ENCODE measurements at places on chromosomes 6 and 20.

GRCh38 chr6:54020334-54020733, 90.9 kb upstream of the MLIP start:
- no peak for DNase-seq

DNA sequence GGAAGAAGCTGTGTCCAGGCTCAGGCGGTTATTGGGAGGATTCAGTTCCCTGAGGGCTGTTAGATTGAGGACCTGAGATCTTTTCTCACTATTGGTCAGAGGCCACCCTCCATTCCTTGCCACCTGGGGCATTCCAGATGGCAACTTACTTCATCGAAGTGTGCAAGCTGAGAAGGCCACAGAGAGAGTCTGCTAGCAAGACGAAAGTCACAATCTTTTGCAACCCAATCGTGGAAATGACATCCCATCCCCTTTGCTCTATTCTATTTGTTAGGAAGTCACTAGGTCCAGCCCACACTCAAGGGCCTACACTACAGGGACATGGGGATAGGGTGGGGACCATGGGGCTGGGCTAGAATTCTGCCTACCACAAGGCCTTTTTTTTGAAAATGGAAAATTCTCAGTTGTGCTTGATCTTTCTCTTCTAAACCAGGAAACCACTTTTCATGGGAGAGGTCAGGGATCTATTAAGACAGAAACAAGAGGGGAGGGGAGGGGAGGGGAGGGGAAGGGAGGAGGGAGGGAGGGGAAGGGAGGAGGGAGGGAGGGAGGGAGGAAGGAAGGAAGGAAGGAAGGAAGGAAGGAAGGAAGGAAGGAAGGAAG, 217.2 kb downstream of the BCAS1 start:
- DNase-seq: no peak

- no peak for DNase-seq
These were observed 17.7 kb downstream of the LOC128125822 start for GRCh38 chr6:63589952-63590411.

DNA sequence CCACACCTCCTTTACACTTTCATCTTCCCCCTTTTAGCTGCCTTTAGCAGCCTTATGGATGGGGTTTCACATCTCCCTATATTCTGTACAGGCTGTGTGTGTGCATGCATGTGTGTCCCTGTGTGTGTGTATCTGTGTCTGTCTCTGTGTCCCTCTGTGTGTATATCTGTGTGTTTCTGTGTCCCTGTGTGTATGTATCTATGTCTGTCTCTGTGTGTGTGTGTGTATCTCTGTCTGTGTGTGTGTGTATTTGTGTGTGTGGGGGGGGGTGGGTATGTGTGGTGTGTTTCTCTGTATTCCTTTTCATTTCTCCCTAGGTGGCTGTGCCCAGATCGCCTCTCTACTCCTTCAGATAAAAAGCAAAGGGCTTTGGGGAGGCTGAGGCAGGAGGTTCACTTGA, 52.2 kb upstream of the CD83 start:
- no peak for DNase-seq

DNA sequence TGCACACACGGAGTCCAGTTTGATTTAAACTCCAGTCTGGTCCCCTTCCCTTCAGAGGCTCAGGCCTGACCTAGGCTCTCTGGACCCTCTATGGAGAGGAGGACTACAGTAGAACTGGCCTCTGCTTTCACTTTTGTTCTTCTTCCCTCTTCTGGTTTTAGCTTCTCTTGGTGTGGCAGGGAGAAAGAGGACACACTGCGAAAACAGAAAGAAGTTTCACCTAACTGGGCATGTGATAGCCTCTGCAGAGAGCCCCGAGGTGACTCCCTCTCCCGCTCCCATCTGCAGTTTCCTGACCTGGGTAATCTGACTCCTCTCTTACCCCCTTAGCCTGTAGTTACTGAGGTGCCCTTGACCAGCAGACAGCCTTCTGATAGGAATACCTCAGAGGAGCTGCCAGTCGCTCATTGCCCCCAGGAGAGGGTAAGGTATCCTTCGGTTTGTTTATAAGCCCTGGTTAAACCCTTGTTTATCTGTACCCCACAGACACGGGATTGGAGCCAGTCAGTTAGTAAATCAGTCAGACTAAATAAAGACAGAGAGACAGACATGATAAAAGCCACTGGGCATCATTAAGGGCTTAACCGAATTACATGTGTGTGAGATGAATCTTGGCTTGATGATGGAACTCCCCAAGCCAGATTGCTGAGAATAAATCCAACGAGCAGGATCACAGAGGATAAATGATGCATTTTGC, 12.0 kb upstream of the DTNBP1 start:
- no peak for DNase-seq

- no peak for DNase-seq
These were observed 258.0 kb downstream of the ATXN1 start for GRCh38 chr6:16503241-16503775.

GRCh38 chr6:42493914-42494539, 42.3 kb upstream of the TRERF1 start:
- no peak for DNase-seq

DNA sequence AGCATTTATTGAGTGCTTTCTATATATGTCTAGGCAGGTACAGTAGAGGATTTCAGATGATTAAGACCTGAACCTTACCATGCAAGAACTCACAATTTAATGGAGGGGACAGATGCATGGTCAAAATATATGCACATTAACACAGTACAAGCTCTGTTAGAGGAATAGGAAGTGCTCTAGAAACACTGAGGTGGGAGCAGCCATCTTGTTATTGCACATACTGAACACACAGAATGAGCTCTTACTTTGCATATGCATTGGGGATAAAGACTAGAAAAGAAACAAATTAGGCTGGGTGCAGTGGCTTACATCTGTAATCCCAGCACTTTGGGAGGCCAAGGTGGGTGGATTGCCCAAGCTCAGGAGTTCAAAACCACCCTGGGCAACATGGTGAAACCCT, 438.3 kb downstream of the UTRN start:
- no peak for DNase-seq

GRCh38 chr6:159074876-159075275, 30.1 kb upstream of the TAGAP start:
- no peak for DNase-seq

DNA sequence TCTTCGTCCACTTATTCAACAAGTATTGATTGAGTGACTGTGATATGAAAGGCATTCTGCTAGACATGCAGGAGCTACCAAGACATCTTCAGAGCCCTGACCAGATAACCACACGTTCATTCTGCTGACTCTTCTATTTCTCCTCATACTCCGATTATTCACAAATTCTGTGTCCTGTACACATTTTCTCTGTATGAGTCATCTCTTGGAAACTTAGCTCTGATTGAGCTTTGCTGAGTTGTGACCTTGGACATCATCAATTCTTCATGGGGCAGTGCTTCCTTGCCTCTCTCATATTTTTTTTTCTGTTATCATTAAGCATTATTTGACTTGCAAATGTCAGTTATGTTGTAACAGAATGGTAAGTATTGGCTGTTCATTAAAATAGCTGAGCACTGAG, 351.6 kb upstream of the CNR1 start:
- no peak for DNase-seq

DNA sequence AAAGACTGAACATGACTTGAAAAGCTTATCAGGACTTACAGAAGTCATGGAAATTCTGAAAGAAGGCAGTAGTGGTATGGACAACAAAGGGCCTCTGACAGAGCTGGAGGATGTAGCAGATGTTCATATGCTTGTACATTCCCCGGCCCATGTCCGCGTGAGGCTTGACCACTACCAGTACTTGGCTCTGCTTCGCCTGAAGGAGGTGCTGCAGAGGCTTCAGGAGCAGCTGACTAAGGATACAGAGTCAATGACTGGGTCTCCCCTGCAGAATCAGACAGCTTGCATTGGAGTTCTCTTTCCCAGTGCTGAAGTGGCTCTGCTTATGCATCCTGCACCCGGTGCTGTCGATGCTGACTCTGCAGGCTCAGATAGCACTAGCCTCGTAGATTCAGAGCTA, 29.2 kb downstream of the TAF11 start:
- no peak for DNase-seq

DNA sequence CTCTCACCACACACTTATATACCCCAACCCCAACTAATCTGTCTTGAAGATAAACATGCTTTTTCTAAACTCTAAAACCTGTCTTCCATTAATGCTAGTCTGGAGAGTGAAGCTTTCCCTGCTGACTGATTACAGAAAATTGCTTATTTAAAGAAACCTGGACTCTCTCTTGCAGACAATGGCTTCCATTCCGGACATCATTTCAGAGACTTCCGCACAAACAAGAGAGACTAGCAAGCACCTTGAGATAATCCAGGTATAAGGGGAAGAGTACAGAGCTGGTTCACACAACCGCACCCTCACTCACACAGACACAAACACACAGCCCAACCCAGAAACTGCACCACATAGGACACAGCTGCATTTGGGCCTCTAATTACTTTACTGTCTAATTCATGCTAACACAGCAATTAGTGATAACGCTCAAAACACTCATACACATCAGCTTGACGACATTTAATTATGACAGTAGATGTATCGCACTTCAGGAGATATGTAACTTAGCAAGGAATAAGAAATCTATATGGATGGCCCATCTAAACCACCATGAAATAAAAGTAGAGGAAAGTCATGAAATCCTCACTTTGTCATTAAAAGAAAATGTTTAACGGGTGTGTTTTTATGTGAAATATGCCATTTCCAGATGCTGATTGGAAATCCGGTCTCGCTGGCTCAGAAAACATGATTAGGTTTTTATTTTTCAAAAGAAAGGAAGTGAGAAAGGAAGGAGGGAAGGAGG, 138.1 kb upstream of the JARID2 start:
- no peak for DNase-seq

DNA sequence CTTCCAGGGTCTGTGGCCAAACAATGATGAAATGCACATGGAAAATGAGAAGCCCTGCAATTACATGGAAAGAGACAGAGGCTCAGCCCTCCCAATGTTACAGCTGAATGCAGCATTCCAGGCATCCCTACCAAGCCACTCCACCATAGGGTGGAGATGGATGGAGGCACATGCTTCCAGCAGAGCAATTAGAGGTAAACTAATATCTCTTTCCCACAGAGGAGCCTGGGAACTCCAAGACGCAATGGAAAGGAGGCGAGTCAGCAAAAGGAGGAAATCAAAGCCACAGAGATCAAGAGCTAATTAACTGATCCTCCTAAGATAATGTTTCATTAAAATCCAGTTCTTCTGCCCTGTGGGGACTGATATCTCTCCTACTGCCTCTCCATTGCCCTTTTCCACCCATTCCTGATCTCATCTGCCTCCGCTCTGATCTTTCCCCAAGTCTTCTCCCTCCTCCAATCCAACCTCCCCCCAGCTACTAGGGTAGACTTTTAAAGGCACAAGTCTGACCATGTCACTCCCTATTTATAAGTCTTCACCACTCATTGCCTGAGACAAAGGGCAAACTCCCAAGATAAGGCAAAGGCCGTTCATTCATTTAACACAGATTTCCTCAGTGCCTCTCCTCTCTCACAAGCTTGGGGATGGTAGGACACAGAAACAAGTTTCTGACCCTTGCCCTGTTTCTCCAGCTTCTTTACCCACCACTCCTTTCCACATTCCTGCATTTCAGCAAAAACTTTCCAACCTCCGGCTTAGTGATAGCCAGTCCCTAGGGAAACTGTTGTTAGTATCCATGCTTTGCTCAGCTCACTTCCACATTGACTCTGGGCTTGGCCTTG, 14.3 kb upstream of the KCNB1 start:
- no peak for DNase-seq

DNA sequence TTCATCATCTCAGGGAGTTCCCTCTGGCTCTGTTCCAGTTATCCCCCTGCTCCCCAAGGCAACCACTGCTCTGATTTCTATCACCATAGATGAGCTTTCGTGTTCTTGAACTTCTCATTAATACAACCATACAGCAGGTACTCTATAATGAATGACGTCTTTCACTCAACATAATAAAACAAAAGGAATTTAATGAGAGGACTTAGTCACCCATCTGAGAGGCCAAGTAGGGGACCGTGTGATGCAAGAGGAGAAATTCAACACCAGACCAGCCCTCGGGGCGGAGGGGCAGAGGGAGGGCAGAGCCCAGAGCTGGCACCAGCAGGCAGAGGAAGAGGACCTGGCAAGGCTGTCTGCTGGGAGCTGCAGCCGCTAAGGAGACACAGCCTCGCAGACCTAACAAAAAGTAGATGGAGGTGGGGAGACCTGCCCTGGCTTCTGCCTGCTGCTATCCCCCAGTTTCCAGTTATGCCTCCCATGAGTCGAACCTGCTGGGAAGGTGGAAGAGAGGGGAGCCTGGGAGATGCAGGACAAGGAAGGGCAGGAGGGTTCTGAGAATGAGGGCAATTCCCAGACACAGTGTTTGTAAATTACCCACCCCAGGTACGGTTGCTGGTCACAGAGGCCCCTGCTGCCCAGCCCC, 13.8 kb downstream of the CCN5 start:
- DNase-seq: peak; percentile 79

DNA sequence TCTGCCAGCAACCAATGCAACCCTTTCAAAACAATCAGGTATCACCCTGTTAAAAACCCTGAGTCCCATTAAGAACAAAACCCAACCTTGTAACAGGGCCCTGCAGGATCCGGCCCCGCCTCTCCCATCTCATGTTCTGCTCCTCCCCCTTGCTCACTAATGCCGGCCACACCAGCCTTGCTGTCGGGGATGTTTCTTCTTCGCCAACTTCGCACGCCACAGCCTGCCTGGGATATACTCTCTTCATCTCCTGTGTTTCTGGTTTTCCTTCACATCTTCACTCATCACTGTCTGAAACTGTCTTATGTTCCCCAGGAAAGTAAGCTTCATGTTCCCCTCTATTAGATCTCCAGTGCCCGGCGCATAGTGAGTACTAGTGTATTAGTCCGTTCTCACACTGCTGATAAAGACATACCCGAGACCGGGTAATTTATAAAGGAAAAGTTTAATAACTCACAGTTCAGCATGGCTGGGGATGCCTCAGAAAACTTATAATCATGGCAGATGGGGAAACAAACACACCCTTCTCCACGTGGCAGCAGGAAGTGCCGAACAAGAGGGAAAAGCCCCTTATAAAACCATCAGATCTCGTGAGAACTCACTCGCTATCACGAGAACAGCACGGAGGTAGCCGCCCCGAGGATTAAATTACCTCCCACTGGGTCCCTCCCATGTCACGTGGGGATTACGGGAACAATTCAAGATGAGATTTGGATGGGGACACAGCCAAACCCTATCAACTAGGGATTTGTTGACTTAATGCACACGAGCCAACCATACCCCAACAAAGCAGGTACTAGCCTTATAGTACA, 5.1 kb downstream of the TP53RK start:
- DNase-seq: no peak

DNA sequence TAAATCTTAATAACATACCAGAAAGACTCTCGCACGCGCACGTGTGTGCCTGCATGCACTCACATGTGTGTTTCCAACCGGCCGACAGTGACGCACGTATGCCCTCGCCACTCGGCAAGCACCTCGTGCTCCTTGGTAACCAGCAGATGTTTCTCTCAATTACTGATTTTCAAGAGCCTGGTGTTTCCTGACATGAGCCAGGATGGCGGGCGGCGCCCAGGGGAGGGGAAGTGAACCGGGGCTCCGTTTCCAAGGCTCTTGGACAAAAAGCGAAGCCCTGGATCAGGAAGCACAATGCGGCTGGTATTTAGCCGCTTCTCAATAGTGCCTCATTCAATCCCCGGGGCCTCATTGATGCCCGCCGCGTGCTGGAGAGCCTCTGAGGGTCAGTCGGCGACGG, 37.7 kb downstream of the PMEPA1 start:
- no peak for DNase-seq

GRCh38 chr6:33028220-33028849, 18.9 kb upstream of the HLA-DOA start:
- DNase-seq: no peak
